ENCODE measurements at places on chromosomes 6 and 20. TPM values are rescaled to one million over a fixed set of nuclear protein-coding genes. Genes with fewer than 3 reads are reported as not detected.

Gene MACROD2
- not detected for total RNA-seq

Gene TGIF2
- total RNA-seq = 32.8 TPM

Gene ANKRD6
- total RNA-seq = 3.8 TPM

Gene EDN1
- total RNA-seq = 0.57 TPM

- no peaks in the 10 kb centered on the region for H3K36me3 ChIP-seq
- peaks cover 40% of the 10 kb centered on the region for H3K27me3 ChIP-seq
- H3K4me3 ChIP-seq = no peak overlapping the region
- H3K4me1 ChIP-seq = peaks cover 4% of the 10 kb centered on the region
- H3K27ac ChIP-seq = no peak overlapping the region
Observed at GRCh38 chr6:163249651-163250101, 164.8 kb upstream of the QKI start.

DNA sequence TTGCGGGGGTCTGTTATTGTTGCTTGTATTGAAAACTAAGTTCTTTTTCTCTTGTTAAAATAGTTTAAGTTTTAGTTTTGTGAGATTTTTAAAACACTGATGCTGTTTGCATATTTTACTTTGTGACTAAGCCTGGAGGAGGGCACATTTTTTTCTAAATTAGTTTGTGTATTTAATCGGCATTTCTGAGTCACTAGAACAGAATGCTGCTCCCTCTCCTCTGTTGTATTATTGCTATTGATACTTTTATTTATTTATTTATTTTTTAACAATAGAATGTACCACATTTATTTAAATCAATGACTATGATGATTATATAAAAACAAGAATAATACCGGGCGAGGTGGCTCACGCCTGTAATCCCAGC is 5.1 kb upstream of the FAM50B start:
- H3K36me3 ChIP-seq = no peaks in the 10 kb centered on the region
- no peak overlapping the region for H3K4me3 ChIP-seq
- DNase-seq = no peak
- H3K27ac ChIP-seq = no peak overlapping the region
- H3K27me3 ChIP-seq = no peaks in the 10 kb centered on the region

- H3K4me3 ChIP-seq = no peak overlapping the region
- peaks cover 7% of the 10 kb centered on the region for H3K36me3 ChIP-seq
- DNase-seq = no peak
- peaks cover 6% of the 10 kb centered on the region for H3K4me1 ChIP-seq
Observed at GRCh38 chr20:13271977-13272975, 51.2 kb downstream of the ISM1 start.

DNA sequence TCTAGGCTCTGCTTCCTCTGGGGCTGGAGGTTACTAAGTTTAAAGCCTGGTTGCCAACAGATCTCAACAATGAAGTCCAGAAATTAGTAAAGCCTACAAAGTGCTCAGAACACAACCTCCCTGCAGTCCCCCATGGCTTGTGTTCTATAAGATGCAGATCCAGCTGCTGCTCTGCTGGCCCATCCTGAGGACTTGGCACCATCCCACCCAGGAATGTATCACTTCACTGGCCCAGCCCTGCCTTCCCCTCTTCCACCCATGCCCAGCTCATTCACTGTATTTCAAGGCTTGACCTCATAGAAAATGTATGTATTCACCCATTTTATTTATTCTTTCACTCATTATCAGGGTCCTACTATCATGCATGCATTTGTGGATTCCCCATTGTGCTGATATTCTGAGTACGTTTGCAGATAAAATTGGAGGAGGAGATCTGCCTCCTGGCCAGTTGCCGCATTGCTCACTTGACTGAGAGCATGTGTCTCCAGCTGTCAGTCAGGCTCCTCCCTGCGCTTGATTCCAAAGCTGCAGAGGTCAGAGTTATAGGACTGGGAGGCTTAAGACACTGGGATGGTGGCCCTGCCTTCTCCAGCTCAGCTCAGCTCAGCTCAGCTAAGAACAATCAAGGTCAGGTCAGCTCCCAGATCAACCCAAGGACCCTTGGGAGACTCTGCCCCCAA is 104.8 kb downstream of the MAFB start:
- H3K4me1 ChIP-seq = no peaks in the 10 kb centered on the region
- H3K36me3 ChIP-seq = no peaks in the 10 kb centered on the region
- peaks cover 28% of the 10 kb centered on the region for H3K27me3 ChIP-seq
- H3K27ac ChIP-seq = no peak overlapping the region
- DNase-seq = no peak

- no peak for DNase-seq
- H3K4me3 ChIP-seq = no peak overlapping the region
- no peak overlapping the region for H3K27ac ChIP-seq
- peaks cover 11% of the 10 kb centered on the region for H3K27me3 ChIP-seq
Observed at GRCh38 chr6:12751694-12752325, 35.2 kb downstream of the PHACTR1 start.

GRCh38 chr6:6910734-6911295 is 196.9 kb upstream of the RREB1 start:
- no peak overlapping the region for H3K4me3 ChIP-seq
- peaks cover 5% of the 10 kb centered on the region for H3K4me1 ChIP-seq
- H3K27ac ChIP-seq = no peak overlapping the region
- H3K36me3 ChIP-seq = no peaks in the 10 kb centered on the region
- peaks cover 28% of the 10 kb centered on the region for H3K27me3 ChIP-seq

DNA sequence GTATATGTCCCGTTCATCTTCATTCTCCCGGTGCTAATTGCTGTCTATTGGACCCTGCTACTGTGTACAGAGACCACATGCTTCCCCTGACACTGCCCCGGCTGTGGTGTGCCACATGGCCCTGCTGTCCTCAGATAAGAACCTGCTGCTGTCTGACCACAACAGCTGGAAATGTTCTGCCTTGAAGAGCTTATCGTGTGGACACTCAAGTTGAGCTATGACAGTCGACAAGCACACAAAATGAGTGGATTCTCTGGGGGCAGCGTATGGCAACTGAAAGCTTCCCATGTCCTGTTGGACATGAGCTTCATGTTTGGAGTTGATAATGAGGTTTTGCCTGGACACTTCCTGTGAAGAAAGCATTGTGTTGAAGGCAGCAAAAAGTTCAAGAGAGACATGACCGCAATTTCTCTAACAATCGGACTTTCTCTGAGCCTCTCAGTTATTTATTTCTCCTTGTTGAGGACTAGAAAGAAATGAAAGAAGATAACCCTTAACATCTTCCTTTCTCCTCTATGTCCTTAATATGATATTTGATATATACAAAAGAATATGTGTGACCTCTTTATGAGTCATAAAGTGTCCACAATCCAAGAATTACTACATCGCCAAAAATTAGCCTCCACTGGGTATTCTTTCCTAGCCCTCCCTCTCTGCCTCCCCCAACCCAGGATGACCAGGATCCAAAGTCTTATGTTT is 187.1 kb upstream of the TCF21 start:
- H3K27ac ChIP-seq = peak overlapping the region; percentile 0
- peaks cover 7% of the 10 kb centered on the region for H3K4me1 ChIP-seq
- no peaks in the 10 kb centered on the region for H3K27me3 ChIP-seq
- DNase-seq = no peak
- no peak overlapping the region for H3K4me3 ChIP-seq

All from T-helper 17 cell (primary cell).